ENCODE measurements at places on chromosomes 2 and 18.

DNA sequence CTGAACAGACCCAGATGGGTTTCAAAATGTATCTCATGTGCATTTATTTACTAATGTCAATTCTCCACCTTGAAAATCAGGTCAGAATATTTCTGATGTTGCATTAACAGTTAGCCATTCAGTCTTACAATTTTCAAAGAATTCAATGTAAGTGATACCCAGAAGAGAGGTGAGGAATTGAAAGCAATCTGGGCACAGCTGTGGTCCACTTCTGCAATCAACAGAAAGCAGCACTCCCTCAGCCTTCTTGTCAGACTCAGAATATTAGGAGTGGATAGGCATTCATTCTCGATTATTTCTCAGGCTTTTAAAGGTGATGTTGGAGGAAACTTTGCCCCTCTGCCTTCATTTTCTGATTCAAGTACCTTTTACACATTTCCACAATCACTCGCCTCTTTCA is 15.7 kb downstream of the CCL20 start:
- DNase-seq, result no peak

GRCh38 chr2:143440411-143441012 is 311.3 kb downstream of the ARHGAP15 start:
- DNase-seq, result no peak

- no peak for DNase-seq
Observed at GRCh38 chr2:222743251-222743812, 71.9 kb downstream of the MOGAT1 start.

GRCh38 chr2:132448771-132449170 is 32.2 kb downstream of the GPR39 start:
- DNase-seq, result no peak

GRCh38 chr18:8659609-8660242 is 45.6 kb upstream of the MTCL1 start:
- DNase-seq, result no peak

Data from C1 segment of cervical spinal cord (tissue), 14 donors.